ENCODE measurements at places on chromosomes 4 and X.

GRCh38 chr4:106329041-106329618, 12.8 kb downstream of the AIMP1 start:
- no peak overlapping the region for H3K27ac ChIP-seq
- H3K4me1 ChIP-seq, result no peaks in the 10 kb centered on the region
- no peaks in the 10 kb centered on the region for H3K27me3 ChIP-seq
- DNase-seq, result no peak

DNA sequence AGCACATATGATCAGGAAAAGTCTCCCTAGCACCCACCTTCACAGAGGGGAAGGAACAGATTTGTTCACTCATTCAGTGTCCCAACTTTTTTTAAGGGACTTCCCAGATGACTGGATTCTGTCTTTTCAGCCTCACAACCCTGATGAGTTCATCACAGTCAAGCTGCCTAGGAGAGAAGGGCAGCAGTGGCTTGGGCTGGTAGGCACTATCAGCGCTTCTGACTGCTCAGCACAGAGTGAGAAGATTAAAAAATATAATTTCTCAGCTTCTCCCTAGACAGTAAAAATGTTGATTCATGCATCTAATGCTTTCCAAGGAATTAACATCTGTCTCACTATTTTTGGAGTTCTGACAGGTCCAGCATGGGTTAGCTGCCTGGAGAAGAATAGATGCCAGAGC, 328.2 kb downstream of the DTHD1 start:
- no peaks in the 10 kb centered on the region for H3K27me3 ChIP-seq
- H3K36me3 ChIP-seq, result no peaks in the 10 kb centered on the region
- no peak overlapping the region for H3K4me3 ChIP-seq
- DNase-seq, result no peak

- H3K36me3 ChIP-seq, result no peaks in the 10 kb centered on the region
- no peak overlapping the region for H3K4me3 ChIP-seq
- no peak for DNase-seq
- no peaks in the 10 kb centered on the region for H3K27me3 ChIP-seq
- H3K27ac ChIP-seq, result no peak overlapping the region
These were observed 2062.9 kb downstream of the ARAP2 start for GRCh38 chr4:34181311-34181841.

DNA sequence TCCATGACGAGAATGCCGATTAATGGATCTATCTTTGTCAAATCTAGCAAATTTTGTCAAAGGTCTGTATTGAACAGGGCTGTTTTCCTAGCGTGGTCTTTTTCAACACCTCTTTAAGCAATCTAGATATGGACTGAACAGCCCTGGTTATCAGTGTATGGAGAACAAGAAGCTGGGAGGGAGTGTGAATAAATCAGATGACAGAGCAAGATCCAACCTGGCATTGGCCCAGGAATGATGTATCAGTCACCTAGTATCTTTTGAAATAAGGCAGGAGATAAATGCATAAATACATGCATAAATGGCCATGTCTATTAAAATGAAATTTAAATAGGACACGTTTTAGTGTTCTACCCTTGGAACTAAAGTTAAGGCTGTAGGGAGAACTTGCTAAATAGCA, 15.7 kb upstream of the AP1S2 start:
- no peak overlapping the region for H3K4me3 ChIP-seq
- H3K4me1 ChIP-seq, result no peaks in the 10 kb centered on the region
- H3K27ac ChIP-seq, result no peak overlapping the region
- H3K27me3 ChIP-seq, result no peaks in the 10 kb centered on the region
- H3K36me3 ChIP-seq, result no peaks in the 10 kb centered on the region
- no peak for DNase-seq

DNA sequence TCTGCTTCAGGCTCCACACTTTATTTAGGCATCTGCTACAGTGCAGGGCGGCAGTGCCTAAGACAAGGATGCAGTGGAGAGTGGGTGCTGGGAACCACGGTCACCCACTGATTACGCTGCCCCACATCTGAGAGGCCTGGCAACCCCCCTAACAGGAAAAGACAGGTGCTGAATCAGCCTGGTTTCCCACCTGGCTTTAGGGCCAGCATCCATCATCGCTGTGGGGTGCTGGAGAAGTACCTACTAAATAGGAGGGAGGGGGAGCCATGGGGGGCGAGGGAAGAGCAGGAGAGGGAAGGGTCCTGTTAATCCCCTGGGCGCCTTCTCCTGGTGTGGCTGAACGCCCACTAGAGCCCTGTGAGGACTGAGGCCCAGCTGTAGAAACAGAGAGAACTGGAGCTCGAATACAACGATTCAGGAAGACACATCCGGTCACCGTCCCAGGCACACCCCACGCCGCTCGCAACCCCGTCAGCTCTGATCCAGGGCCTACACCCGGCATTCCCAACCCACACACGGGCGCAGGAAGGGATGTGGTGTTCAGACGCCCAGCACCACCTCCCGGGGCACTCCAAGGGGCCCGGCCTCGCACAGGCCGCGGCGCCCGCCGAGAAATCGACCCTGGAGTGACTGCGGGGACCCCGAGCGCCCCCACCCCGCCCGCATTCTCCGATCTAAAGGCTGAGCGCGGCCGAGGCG, 554 bp downstream of the DCTD start:
- DNase-seq, result peak; percentile 62
- H3K27me3 ChIP-seq, result no peaks in the 10 kb centered on the region
- no peaks in the 10 kb centered on the region for H3K36me3 ChIP-seq
- H3K4me1 ChIP-seq, result no peaks in the 10 kb centered on the region
- H3K27ac ChIP-seq, result peak overlapping the region; percentile 91
- peak overlapping the region; percentile 67 for H3K4me3 ChIP-seq

DNA sequence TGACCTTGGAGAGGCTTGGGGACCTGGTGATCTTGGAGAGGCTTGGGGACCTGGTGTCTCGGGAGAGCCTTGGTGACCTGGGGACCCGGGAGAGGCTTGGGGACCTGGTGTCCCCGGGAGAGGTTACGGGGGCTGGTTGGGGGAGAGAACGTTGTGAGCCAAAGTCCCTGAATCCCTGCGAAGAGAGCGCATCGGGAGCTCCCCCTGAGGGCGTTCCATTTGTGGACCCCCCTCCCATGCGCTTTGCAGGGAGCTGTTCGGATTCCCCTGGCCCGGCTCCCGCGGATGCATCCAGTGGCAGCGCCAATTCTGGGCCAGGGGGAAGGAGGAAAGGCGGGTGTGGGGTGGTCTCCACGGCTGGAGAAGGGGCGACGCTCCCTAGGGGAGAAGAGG, 13.3 kb downstream of the SHOX start:
- H3K27me3 ChIP-seq, result no peaks in the 10 kb centered on the region
- no peaks in the 10 kb centered on the region for H3K4me1 ChIP-seq
- no peak for DNase-seq
- no peaks in the 10 kb centered on the region for H3K36me3 ChIP-seq
- no peak overlapping the region for H3K4me3 ChIP-seq
- H3K27ac ChIP-seq, result no peak overlapping the region

DNA sequence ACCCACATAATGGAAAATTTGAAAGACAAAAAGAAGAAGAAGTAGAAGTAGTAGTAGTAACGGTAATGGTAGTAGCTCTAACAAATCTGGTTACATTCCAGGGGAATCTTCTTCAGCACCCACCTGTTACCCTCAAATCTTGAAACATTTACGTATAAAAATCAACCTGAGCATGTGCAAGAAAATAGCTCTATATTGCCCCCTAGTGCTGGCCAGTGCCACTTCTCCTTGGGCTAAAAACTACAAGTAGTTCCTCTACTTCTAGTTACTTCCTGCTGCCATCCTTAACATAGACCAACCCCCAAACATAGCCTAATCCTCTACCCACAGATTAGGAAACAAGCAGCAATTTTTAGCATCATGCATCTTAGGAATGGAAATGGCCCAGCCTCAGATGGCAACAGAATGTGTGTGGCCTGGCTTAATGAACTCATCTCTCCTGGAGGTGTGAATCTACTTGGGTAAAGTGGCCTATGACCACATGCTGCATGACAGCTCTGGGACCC, 3.1 kb downstream of the PDGFC start:
- no peaks in the 10 kb centered on the region for H3K4me1 ChIP-seq
- peak overlapping the region; percentile 69 for H3K4me3 ChIP-seq
- DNase-seq, result peak; percentile 81
- H3K27ac ChIP-seq, result peak overlapping the region; percentile 89

DNA sequence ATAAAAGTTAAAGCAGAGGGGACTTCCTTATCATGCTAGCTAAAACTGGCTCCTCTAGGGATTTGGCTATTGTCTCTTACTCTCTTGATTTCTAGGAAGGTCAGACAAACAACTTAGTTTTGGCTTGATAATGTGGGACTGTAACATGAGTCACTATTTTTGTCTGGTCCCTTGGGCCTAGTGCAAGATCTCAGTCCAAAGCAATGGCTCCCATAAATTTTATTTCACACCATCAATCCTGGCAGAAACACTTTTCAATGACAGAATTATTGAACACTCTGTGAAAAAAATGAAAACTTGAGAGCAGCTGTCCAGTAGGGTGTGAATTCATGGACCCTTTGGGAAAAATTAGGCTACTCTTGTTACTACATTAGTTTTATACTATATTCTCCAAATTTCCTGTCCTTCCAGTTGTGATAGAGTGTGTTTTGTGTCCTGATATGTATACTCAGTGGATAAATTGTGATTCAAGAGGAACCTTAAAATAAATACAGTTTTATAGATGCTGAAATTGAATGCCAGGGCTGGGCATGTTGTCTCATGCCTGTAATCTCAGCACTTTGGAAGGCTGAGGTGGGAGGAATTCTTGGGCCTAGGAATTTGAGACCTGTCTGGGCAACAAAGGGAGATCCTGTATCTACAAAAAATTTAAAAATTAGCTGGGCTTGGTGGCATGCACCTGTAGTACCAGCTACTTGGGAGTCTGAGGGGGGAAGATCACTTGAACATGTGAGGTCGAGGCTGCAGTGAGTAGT, 10.8 kb upstream of the SNCA start:
- no peak for DNase-seq
- no peaks in the 10 kb centered on the region for H3K36me3 ChIP-seq
- no peak overlapping the region for H3K4me3 ChIP-seq
- no peaks in the 10 kb centered on the region for H3K27me3 ChIP-seq
- H3K27ac ChIP-seq, result no peak overlapping the region
- H3K4me1 ChIP-seq, result no peaks in the 10 kb centered on the region

GRCh38 chrX:110786486-110786885, 9.1 kb downstream of the CHRDL1 start:
- no peaks in the 10 kb centered on the region for H3K27me3 ChIP-seq
- no peaks in the 10 kb centered on the region for H3K4me1 ChIP-seq
- H3K4me3 ChIP-seq, result no peak overlapping the region
- H3K36me3 ChIP-seq, result no peaks in the 10 kb centered on the region
- DNase-seq, result no peak
- no peak overlapping the region for H3K27ac ChIP-seq

DNA sequence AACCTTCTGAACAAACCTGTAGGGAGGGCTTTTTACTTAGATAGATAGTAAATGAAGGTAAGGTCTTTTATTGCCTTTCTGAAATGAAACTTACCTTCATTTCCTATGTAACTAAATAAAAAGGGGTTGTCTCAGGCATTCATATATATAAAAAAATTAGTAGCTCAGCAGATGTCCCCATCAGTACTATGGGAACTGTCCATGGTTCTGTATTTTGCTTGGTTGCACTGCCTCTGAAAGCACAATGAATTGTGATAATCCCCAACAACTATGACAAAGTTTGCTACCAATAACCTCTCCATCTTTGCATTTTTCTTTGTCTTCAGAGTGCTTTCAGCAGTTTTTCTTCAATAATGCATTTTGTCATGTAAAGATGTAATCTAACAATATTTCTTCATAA, 222.4 kb downstream of the SLIT2 start:
- H3K27me3 ChIP-seq, result no peaks in the 10 kb centered on the region
- H3K36me3 ChIP-seq, result no peaks in the 10 kb centered on the region
- DNase-seq, result no peak
- no peak overlapping the region for H3K4me3 ChIP-seq
- no peaks in the 10 kb centered on the region for H3K4me1 ChIP-seq

- no peak overlapping the region for H3K27ac ChIP-seq
- H3K4me1 ChIP-seq, result no peaks in the 10 kb centered on the region
- H3K27me3 ChIP-seq, result no peaks in the 10 kb centered on the region
- H3K36me3 ChIP-seq, result no peaks in the 10 kb centered on the region
These were observed 1513.2 kb downstream of the ARAP2 start for GRCh38 chr4:34731070-34731469.

DNA sequence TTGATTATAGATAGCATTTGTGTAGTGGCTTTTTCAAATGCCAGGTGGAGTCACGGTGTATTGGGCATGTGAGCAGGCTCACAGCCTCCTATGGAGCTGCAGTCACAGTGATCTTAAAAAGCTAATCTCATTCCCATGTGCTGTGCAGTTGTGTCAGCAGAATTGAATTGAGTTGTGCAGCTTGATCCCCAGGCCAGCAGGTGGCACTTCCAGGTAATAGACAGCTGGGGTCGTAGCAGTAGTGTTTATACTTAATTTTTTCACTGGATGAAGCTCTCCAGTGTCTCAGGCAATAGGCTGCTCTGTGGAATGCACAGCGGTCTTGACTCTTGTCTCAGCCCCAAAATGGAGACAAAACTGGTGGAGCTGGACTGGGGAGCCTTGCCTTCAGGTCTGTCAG, 1028.1 kb downstream of the SH3BGRL start:
- no peaks in the 10 kb centered on the region for H3K36me3 ChIP-seq
- H3K27ac ChIP-seq, result no peak overlapping the region

- H3K4me3 ChIP-seq, result no peak overlapping the region
- H3K27ac ChIP-seq, result no peak overlapping the region
- DNase-seq, result no peak
- H3K4me1 ChIP-seq, result no peaks in the 10 kb centered on the region
- H3K36me3 ChIP-seq, result no peaks in the 10 kb centered on the region
These were observed 571.9 kb downstream of the SPOCK3 start for GRCh38 chr4:166662266-166662843.
